ENCODE measurements at places on chromosomes 6 and 20.

DNA sequence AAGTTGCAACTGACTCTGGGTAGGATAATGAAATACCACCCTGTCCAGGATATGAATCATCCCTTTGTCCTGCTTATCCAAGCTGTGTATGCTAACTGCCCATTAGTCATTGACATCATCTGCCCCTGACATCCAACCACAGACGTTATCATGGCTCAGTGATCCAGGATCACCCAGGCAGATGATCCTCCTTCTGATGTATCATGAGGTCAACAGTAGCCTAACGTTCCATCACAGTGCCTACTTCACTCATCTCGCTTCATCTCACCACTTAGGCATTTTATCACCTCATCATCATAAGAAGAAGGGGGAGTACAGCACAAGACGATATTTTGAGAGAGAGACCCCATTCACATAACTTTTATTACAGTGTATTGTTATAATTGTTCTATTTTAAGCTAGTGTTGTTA is 13.4 kb upstream of the BTN3A2 start:
- DNase-seq: no peak

- DNase-seq: no peak
These were observed 52.0 kb upstream of the BMP2 start for GRCh38 chr20:6715401-6715941.

DNA sequence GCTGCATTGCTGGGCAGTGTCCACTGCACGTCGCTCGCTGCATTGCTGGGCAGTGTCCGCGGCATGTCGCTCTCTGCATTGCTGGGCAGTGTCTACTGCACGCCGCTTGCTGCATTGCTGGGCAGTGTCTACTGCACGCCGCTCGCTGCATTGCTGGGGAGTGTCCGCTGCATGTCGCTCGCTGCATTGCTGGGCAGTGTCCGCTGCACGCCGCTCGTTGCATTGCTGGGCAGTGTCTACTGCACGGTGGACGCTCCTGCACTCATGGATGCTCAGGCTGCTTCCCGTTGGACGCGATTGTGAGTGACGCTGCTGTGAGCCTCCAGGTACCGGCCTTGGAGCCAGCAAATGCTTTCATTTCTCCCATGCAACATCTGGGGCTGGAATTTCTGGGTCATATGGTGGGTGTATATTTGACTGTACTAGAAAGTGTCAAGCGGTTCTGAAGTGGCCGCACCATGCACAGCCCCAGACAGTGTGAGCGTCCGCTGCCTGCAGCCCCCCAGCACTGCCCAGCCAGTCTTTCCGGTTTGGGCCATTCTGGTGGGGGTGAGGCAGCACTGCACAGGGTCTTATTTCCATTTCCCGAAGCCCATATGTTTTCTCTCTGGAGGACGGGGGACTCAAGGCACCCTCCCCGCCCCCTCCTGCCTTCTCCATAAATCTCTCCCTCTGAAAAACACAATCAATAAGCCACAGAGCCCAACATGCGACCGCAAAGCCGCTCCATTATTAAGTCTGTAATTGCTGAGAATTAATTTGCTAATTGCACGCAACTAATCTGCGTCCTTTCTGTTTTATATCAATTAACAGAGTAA is 97.4 kb downstream of the YTHDF1 start:
- DNase-seq: no peak

- no peak for DNase-seq
These were observed 60.7 kb downstream of the PRND start for GRCh38 chr20:4782378-4782772.

DNA sequence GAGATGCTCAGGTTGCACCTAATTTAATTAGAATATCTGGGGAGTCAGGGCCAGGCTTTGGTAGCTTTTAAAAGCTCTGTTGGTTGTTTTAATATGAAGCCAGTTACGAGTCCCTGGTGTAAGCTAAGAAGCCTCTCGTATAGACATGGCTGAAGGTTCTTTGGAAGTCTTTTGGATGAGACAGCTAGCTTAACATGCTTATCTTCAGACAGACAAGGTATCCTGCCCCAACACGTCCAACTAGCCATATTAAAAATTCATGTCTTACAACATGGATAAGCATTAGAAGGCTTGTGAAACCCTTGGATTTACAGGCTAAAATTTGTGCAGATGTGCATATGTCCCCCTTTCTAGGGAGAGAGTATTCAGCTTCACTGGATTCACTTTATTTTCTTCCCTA is 105.7 kb upstream of the KCNK16 start:
- no peak for DNase-seq

- no peak for DNase-seq
These were observed 367 bp downstream of the GSTA3 start for GRCh38 chr6:52909131-52909530.

- no peak for DNase-seq
These were observed 40.9 kb upstream of the SLA2 start for GRCh38 chr20:36686944-36687343.

- DNase-seq: no peak
These were observed 111.5 kb downstream of the KHDRBS2 start for GRCh38 chr6:62174548-62174947.

DNA sequence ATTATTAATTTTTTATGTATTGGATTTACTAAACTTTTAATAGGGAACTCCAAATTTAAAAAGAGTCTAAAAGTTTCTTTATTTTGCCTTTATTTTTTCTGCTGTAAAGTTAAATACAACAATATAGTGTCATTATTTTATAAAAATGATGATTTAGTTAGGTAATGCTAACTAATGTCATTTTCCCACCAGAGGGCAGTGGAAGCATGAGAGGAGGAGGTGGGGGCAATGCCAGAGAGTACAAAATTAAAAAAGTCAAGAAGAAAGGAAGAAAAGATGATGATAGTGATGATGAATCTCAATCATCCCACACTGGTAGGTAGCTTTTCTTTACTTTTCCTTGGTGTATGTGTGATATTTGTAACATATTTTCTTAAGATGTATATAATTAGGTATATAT is 20.2 kb upstream of the FHL5 start:
- no peak for DNase-seq

GRCh38 chr20:40991181-40991889 is 37.3 kb upstream of the TOP1 start:
- DNase-seq: no peak

- no peak for DNase-seq
These were observed 51.6 kb downstream of the EYA2 start for GRCh38 chr20:46946181-46946624.

- DNase-seq: no peak
These were observed 293.9 kb downstream of the QKI start for GRCh38 chr6:163708466-163708865.

- no peak for DNase-seq
These were observed 163.2 kb downstream of the RALGAPA2 start for GRCh38 chr20:20549267-20549612.

GRCh38 chr6:99645986-99646385 is 39.4 kb downstream of the PRDM13 start:
- no peak for DNase-seq

DNA sequence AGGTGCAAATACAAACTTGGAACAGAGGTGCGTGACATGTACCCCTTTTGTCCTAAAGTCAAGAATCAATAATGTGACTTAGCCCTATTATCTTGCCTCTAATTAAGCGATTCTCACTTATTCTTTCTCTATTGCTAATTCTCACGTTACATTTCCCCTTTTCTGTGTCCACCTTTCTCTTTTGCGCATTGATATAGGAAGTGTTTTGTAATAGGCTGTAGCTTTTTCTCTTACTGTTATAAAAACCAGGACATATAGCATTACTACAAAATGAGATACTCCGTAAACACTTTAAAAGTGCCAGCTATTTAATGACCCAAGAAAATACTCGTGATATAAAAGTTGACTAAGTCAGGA is 669 bp upstream of the TMEM30A start:
- DNase-seq: no peak

DNA sequence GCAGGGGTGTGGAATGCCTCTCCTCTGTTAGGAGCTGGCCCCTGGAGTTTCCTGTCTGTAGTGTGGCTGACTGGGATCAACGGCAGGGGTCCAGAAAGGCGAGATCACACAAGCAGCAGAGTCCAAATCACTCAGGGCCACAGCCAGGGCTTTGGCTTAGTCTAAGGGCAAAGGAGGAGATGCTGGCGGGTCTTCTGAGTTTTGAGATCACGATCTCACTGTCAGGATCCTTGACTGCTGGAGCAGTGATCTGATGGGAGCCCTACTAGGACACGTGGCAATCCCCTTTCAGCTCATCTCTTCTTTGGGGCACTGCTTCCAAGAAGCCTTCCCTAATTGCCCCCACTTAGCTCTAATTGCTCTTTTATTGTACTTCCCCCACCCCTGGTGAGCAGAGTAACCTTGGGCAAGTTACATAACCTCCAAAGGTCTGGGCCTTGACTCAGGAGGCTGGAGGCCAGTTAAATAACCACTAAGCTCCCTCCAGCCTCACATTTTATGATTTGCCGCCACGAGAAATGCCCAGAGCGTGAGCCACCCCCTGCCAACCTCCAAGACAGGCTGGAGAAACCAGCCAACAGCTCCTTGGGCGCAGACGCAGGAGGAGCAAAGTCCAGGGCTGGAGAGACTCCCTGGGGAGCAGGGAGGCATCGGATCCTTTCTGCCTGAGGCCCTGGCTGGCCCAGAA is 12.0 kb downstream of the KCNK5 start:
- no peak for DNase-seq

- DNase-seq: no peak
These were observed 1.1 kb downstream of the MGME1 start for GRCh38 chr20:17969884-17970409.

DNA sequence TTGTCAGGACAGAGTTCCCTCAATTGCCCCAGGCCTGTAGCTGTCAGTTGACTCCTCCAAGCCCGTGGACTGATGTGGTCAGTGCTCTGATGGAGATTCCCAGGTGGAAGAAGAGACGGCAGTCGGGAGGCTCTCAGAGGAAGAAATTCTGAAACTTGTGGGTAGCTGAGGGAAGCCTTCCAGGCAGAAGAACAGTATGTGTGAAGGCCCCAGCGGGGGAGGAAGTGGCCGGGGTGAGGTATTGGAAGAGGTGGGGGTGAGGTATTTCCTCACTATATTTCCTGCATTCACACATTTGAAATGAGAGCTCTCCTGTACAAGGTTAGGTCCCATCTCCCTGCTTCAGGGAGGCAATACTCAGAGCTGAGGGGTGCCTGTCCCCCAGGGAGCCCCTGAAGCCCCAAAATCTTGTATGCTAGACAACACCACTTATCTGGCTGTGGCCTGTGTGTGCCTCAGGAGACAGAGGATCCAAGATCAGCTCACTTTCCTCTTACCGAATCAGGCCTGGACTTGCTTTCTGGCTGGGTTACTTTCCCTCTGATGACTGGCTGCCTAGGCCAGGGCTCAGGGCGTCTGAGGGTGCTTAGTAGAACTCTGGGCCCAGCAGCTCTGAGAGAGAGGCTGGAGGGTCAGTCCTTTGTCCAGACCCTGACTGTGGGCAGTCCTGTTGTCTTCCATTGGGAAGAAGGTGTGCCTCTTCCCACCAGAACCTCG is 49.3 kb upstream of the MYL9 start:
- DNase-seq: no peak

DNA sequence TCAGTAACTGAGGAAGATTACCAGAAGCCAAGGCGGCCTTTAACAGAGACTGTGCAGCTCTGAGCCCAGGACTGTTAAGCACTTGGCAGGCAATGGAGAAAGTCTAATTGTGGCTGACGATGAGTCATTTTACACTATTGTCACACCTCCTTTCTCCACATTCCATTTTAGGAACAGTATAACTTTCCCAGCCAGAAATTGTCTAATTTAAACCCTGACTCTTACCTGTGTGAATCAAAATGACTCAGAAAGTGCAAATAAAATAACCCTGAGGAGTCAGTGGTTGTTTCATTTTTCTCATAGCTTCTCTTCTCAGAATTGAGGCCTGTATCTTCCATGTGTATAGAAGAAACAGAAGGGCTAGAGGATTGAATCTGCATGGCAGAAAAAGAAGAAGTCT is 40.0 kb upstream of the OPN5 start:
- DNase-seq: no peak

- no peak for DNase-seq
These were observed 7.0 kb upstream of the ZKSCAN8 start for GRCh38 chr6:28134716-28135115.

DNA sequence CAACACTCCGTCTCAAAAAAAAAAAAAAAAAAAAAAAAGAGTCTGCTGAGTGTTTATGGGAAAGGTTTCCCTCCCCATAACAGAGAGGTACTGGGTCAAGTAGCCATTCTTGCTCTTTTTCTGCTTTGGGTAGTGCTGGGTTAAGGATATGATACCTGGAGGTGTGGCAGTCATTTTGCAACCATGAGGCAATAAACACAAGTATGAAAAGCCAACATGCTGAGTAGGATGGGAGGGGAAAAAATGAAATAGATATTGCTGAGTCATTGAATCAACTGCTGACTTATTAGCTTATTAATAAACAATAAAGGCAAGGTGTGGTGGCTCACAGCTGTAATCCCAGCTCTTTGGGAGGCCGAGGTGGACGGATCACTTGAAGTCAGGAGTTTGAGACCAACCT is 2.3 kb upstream of the TOMM34 start:
- DNase-seq: no peak

DNA sequence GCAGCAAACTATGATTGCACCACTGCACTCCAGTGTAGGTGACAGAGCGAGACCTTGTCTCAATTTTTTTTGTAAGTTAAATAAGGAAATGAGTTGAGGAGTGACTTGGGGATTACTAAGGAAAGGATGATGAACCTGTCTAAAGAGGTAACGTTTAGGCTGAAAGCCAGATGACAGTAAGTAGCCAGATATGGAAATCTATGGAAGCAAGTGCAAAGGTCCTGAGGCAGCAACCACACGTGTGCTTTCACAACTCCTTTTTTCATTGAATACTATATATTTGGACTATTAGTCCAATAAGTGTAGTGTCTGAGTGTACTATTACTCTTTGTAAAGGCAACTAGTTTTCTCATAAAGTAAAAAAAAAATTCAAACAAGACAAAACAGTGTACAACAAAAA is 147.4 kb downstream of the CD24 start:
- DNase-seq: no peak

DNA sequence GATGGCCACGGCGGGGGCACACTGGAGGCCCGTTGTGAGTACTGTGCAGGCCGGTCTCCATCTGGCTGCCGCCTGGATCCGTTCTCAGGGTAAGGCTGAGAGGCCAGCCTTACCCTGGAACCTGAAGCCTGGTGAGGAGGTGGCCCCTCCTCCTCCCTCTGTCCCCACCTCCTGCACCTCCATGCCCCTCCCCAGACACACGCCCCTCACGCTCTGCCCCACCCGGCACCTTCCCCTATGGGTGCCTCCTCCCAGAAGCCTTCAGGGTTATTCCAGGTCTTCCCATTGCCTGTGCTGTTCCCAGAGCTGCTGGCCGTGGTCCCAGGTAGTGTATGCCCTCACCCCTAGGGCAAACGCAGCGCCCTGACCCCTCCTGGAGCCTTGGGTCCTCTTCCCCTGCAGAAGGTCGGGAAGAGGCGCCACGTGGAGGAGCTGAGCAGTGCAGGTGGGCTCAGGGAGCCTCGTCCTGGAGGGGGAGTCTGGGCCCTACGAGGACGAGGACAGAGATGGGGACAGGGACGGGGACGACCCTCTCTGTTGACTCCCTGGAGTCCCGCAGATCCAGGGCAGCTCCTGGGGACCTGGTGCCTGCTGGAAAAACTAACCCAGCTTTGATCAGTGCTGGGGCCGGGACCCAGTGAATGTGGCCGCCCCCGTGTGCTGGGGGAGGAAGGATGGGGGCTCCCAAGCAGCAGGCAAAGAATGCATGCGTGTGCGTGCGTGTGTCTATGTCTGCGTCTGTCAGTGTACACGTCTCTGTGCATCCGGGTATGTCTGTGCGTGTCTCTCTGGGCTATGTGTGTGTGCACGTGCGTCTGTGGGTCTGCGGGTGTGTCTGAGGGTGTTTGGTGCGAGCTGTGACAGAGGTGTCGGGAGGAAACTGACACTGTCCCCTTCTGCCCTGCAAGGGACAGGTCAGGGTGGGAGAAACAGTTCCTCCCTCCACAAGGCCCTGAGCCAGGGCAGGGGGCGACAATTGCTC is 8.2 kb upstream of the HRH3 start:
- DNase-seq: no peak

- DNase-seq: no peak
These were observed 15.8 kb upstream of the GABRR2 start for GRCh38 chr6:89330910-89331309.

Data from left lung (tissue), 14 donors.